HCT116 (cell line): ENCODE measurements at places on chromosomes 5 and 9. TPM values are rescaled to one million over a fixed set of nuclear protein-coding genes. Genes with fewer than 3 reads are reported as not detected.

GRCh38 chr9:28120184-28120583 is 546.9 kb upstream of the C9orf72 start:
- H3K27me3 ChIP-seq, result no peaks in the 10 kb centered on the region
- H3K4me3 ChIP-seq, result no peak overlapping the region
- no peak overlapping the region for H3K27ac ChIP-seq

GRCh38 chr5:31863991-31864411 is 225.1 kb downstream of the PDZD2 start:
- no peak overlapping the region for H3K27ac ChIP-seq
- H3K4me1 ChIP-seq, result no peaks in the 10 kb centered on the region
- H3K4me3 ChIP-seq, result no peak overlapping the region
- no peaks in the 10 kb centered on the region for H3K27me3 ChIP-seq
- DNase-seq, result no peak

DNA sequence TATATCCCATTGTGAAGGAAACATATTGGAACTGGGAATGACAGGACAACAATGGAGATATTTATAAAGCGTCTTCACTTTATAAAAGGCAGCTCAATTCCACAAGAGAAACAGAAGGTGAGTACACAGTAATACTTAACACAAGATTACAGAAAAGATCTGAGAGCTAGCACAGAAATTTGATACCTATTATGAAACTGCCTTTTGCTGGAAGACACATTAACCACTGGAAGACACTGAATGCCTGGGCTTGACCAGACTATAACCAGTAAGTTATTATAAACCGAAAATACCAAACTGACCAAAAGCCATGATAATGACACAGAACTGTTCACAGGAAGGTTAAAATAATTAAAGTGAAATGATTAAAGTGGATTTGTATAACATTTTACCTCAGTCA is 195.4 kb downstream of the NR2F1-AS1 start:
- H3K27me3 ChIP-seq, result no peaks in the 10 kb centered on the region
- no peak overlapping the region for H3K27ac ChIP-seq
- no peak for DNase-seq
- no peaks in the 10 kb centered on the region for H3K4me1 ChIP-seq

GRCh38 chr9:250039-250438 is 35.4 kb downstream of the DOCK8 start:
- no peak for DNase-seq
- 0 out of 2 replicates have a peak, but pooled peaks cover 3% of the 10 kb centered on the region for H3K27me3 ChIP-seq

- no peaks in the 10 kb centered on the region for H3K27me3 ChIP-seq
- no peak overlapping the region for H3K4me3 ChIP-seq
- DNase-seq, result no peak
- no peaks in the 10 kb centered on the region for H3K4me1 ChIP-seq
- no peak overlapping the region for H3K27ac ChIP-seq
- no peaks in the 10 kb centered on the region for H3K36me3 ChIP-seq
Observed at GRCh38 chr5:43049236-43049635, 9.1 kb upstream of the ANXA2R start.

DNA sequence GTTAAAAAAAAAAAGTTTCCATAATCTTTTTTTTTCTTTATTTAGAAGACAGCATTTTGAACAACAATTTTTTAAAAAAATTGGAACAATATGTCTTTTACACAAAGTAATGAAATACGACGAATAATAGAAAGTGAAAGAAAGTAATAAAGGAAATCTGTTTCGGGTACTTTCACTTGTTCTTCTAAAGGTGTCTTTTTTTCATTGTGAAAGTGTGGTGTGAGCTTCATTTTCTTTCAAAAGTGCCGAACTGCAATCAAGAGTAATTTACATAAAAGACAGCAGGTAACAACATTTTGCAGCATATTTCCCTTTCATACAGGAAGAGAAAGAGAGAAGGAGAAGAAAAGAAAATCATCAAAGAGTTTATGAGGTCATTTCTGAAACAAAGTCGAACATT is 159.7 kb upstream of the CDH12 start:
- no peak for DNase-seq
- no peaks in the 10 kb centered on the region for H3K36me3 ChIP-seq
- H3K4me1 ChIP-seq, result no peaks in the 10 kb centered on the region
- no peak overlapping the region for H3K4me3 ChIP-seq
- H3K27me3 ChIP-seq, result no peaks in the 10 kb centered on the region

DNA sequence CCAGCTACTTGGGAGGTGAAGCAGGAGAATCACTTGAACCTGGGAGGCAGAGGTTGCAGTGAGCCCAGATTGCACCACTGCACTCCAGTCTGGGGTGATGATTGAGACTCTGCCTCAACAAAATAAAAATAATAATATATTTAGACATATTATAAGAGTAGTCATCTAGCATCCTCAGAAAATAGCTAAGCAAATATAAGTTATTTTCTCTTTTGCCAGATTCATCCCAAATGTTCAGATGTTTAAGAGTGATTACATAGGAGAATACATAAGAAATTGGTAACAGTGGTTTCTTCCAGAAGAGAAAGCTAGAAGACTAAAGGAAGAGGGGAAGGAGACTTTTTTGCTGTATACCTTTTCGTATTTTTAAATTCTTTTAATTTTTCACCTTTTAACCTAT is 20.0 kb downstream of the PRKAA1 start:
- H3K4me3 ChIP-seq, result no peak overlapping the region
- DNase-seq, result no peak
- H3K27me3 ChIP-seq, result no peaks in the 10 kb centered on the region
- H3K27ac ChIP-seq, result no peak overlapping the region

Gene MEGF10
- 0.02 TPM for total RNA-seq

Gene PKD2L2
- total RNA-seq, result not detected

Gene COL15A1
- 0.15 TPM for total RNA-seq

Gene DMGDH
- total RNA-seq, result 2.3 TPM

Gene PDE6A
- total RNA-seq, result not detected
